GM12892 (cell line): ENCODE measurements at places on chromosomes 3 and 15.

DNA sequence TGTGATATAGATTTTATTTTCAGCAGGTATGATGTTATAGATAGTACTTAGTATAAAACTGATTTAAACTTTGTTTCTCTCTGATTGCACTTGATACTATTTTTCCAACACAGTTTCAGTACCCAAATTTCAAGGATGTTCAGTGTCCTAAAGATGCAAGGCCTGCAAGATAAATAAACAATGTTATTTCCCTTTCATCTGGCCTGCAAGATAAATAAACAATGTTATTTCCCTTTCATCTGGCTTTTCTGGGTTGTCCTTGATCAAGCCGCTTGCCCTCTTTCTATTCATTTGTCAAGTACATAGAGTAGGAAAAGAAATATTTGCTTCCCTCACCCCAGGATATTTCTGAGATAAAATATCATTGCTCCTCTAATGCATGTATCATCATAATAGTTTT, 571.0 kb downstream of the FGF12 start:
- DNase-seq: no peak

DNA sequence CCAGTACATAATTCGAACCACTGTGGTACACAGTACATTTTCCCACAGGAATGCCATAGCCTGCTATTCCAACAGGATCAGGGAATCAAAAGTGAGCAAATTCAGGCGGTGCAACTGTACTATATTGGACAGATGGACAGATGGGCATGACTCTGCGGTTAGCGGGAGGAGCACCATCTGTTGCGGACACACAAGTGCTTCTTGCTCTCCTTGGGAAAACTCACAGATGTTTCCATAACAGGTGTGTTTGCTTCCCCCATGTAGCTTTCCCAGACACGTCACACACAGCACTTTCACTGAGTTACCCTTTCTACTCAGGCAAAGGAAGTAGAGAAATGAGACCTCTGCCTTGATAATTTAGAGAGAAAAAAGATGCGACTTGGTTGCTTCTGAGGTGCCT, 325.1 kb upstream of the THBS1 start:
- no peak for DNase-seq

DNA sequence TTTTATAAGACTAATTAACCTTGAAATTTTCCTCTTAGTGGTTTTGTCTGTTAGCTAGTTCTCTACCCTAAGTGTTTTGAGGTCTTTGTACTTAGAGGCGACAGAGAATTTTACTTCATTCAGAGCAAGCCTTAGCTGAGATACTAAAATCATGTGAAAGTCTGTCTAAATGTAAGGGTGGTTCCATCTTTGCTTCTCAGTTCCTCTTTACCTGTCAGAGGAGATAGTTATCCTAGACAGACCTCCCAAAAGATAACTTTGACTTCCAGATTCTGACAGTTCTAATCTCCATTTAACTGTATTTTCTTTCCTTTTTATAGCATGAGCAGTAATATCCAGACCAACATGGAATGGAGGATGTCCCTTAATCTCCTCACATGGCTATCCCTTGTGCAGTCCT, 34.7 kb downstream of the RNF111 start:
- no peak for DNase-seq

DNA sequence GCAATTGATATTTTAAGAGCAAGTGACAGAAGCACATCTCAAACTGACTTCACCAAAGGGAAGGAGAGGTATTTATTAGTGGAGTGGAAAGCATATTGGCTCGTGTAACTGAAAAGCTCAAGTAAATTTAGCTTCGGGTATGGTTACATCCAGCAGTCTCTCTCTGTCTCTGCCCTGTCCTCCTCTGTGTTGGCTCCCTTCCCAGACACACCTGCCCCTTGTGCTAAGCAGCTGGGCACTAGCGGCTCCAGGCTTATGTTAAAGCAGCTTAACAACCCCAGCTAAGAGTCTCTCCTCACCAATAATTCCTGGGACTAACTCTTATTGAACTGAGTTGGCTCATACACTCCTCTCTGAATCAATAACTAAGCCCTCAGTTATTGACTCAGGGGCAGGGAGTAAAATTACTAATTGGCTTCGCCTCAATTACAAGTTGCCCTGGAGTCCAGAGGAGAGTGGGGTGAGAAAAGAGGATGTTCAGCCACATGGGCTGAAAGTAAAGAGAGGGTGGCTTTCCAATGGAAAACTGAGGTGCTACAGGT, 12.8 kb upstream of the SH3BP5 start:
- no peak for DNase-seq

GRCh38 chr15:83099290-83099689, 8.2 kb upstream of the TM6SF1 start:
- no peak for DNase-seq

DNA sequence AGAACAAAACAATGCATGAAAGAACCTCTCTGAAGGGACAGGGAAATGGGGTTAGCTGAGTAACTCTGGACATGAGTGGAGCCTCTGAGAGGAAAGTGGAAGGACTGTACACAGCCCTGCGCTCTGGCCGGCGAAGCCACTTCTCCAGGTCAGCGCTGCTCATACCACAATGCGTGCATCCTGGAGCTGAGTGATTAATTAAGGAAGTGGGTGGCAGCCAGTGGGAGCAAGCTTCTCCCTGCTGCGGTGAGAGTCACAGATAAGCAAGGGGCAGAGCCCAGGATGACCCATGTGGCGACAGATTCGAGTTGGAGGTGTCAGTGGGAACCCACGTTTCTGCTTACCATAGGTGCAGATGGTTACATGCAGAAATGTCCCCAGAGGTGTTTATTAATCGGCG, 48.0 kb downstream of the KLF15 start:
- DNase-seq: no peak

DNA sequence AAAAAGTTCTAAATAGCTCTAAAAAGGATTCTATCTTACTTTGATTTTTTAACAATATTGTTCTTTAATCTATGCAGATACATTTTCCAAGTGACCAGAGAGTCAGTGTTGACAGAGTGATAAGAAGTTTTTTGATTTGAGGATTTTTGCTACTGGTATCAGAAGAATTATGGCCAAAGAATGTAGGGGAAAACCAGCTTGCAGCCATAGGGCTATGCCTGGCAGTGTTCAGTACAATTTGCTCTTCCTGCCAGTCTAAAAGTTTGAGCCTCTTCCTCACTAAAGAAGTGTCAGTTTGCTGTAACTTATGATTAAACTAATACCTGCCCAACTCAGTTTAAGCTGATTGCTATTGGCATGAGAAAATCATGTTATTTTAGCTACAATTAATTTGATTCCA, 35.3 kb upstream of the FSIP1 start:
- DNase-seq: no peak

GRCh38 chr3:127074900-127075360, 92.0 kb downstream of the PLXNA1 start:
- DNase-seq: peak; percentile 56

GRCh38 chr15:31197497-31198414, 96.2 kb upstream of the TRPM1 start:
- no peak for DNase-seq
